Heart left ventricle (tissue), 16 donors: ENCODE measurements at places on chromosomes 5 and 9.

DNA sequence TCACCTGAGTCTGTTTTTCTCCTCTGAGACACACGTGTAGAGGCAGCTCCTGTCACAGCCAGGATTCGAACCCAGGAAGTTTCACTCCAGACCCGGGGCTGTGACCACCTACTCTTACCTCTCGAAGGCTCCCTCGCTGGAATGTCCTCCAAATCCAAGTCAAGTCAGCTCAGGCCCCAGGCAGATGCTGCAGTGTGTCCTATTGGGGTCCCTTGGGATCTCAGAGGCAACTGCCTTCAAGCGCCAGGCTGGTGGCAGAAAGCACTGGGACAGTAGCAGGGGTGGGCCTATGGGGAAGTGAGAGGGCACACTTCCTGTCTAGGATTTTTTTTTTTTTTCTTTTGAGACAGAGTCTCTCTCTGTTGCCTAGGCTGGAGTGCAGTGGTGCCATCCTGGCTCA lies 762 bp upstream of the ST6GALNAC4 start:
- DNase-seq, result peak; percentile 41

DNA sequence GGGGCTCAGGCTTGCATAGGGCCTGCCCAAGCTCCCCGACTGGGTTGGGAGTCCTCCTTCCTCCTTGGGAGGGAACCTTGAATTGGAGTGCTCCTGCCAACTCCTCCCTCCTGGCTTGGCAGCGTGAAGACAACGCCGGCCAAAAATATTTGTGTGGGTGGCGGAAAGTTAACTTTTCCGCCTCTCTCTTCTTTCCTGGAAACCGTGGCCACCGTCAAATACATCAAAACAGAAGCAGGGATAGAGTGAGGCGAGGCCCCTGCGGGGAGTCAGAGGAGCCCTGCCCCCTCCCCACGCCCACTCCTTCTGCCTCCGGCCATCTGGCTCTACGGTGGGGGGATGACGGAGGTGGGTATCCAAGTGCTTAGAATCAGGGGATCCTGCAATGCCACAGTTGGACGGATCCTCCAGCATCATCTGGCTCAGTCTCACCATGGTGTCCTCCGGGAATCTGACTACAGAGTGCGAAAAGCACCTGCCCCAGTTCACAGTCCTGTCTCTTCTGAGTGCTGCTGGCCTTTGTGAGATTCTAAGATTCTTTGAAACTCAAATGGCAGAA lies 25.2 kb upstream of the SYNPO start:
- DNase-seq, result peak; percentile 71

- DNase-seq, result no peak
Observed at GRCh38 chr5:34659168-34659567, 3.0 kb downstream of the RAI14 start.

DNA sequence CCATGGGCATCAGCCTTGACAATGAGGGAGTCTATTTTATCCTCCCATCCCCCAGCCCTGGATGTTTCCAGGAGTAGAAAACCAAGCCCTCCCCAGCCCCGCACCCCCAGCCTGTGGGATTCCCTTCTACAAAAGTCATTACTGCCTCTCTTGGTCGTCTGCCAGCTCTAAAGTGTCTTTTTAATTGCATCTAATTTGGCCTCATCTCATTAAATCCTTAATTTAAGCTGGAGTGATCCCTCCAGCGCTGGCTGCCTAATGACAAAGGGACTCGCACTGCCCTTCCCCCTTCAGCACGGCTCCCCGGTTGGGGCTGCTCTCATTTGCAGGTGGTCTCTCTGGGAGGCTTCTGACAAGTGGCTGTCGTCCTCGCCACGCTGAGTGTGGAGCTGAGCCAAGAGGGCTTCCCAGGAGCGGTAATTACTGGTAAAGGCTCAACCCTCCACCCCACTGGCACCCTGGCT lies 107.9 kb upstream of the ALDH1B1 start:
- DNase-seq, result no peak

- DNase-seq, result no peak
Observed at GRCh38 chr9:21875893-21876292, 73.5 kb downstream of the MTAP start.

DNA sequence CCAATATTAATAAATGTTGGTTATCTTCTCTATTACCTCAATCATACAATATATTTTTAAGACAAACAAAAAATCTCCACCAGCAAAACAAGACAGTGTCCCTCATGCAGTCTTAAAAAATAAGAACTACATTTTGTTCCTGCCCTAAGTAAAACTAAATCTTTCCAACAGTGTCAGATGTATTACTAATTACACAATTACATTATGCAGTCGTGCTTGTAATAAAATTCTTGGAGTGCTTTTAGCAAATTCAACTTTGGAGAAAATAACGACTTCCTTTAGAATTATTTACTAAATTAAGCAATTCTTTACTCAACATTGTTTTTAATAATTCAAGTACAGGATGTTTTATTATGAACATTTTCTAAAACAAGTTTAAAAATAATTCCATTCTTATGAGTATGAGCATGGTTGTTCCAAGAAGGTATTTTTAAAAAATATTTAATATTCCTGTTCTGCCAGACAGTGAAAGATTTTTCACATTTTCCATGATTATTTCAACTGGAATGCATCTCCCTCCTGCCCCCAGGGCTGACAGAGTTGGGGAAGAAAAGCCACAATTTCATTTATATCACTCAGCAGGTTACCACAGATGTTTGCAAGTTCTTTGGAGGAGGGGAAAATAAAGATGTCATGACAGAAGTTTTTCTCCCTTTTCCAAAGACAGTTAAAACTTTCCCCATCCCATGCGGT lies 137.9 kb downstream of the FAM114A2 start:
- no peak for DNase-seq

DNA sequence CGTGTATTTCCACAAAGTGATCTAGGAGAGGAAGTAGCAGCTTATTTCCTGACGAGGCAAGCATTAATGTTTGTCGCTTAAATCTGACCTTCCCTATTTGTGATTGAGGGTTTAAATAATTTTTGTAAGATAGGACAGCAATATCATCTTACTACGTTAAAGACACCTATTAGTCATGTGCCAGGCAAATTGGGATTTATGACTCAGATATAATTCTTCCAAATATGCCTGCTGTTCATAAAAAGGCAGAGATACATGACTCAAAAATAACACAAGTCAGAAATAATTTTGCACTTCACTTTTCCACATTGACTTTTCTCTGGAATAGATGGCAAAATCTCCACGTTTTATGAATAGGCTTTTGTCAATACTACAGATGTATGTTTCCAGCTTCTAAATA lies 43.0 kb upstream of the CDH12 start:
- DNase-seq, result no peak

DNA sequence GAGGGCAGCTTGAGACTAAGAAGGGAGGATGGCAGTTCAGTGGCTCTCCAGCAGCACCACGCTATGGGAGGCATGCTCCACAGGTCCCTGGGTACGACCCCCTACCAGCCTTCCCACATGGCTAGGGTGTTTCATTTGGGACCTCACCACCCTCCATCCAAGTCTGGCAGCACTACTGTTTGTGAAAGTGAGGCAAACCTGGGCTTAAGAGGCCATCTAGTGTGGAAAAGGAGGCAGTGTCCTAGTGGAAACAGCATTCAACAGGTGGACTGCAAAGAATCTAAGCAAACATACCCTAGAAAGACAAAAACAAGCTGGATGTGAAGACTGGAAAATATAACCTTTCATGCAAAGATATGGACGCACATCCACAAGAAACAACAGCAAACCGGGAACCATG lies 4.8 kb upstream of the C5orf47 start:
- DNase-seq, result no peak

GRCh38 chr9:133117271-133118178 lies 3.5 kb downstream of the RALGDS start:
- peak; percentile 82 for DNase-seq

DNA sequence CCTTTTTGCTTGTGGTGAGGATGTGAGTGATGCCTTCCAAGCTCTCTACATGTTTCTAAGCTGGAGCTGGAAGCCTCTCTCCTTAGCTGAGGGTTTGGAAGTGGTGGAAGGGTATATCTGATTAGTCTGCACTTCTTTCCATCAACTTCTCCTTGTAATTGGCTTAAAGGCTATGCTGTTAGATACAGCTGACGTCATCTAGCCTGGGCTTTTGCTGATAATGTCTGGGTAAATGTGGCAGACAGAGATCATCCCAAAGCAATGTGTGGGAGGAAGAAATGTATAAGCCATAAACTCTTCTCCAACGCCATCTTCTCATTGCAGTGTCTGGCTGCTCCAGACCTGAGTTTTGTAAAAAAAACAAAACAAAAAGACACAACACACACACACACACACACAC lies 29.3 kb downstream of the ZNF354C start:
- no peak for DNase-seq

DNA sequence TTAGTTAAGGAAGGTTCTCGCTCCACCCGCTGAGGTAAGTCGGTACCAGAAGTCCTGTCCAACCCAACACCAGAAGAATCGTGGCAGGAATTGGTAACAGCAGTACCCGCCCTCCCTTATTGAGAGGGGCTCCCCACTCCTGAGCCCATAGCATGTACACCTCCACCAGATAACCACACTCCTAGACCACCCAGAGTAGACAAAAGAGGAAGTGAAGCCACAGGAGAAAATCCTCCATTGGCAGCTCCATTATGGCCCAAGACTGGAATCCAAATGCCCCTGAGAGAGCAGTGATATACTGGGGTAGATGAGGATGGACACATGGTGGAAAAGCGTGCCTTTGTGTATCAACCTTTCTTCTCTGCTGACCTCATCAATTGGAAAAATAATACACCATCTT lies 106.1 kb upstream of the EPB41L4A start:
- no peak for DNase-seq

GRCh38 chr9:79569814-79570447 lies 1.8 kb upstream of the TLE4 start:
- no peak for DNase-seq

DNA sequence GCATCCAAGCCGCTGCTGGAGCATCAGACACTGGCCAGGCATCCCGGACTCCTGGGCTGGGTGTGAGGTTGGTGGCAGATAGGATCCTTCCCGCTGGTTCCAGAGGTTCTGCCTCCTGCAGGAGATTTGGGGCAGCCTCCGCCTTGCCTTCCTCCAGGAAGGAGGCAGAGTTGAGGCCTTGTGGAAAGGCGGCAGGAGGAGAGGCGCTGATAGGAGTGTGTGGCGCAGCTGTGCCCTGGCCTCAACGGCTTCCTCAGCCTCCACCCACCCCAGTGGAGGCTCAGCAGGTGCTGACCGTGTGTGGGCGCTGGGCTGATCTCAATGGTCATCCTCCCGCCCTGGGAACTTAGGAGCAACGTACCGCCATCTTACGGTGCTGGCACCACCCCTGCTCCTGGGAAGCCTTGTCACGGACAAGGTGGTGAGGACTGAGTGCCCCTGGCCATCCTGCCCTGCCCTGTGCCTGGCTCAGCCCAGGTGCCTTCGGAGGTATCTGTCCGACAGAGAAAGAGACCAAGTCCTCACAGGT lies 10.2 kb downstream of the NCS1 start:
- DNase-seq, result no peak

DNA sequence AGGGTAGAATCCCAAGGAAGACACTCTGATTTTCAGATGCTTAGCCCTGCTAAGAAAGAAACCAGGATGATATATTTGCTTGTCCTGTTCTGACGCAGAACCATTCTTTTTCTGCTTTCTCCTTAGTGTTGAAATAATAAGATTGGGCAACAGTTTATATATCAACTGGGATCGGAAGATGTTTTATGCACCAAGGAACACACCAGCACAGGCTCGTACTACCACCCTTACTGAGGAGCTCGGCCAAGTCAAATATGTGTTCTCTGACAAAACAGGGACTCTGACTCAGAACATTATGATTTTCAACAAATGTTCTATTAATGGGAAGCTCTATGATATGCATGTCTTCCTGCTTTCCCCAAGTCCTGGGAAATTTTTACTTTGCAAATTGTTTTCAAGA lies 19.0 kb upstream of the RUSC2 start:
- DNase-seq, result no peak

- no peak for DNase-seq
Observed at GRCh38 chr5:80837679-80838078, 122.5 kb upstream of the RASGRF2 start.

DNA sequence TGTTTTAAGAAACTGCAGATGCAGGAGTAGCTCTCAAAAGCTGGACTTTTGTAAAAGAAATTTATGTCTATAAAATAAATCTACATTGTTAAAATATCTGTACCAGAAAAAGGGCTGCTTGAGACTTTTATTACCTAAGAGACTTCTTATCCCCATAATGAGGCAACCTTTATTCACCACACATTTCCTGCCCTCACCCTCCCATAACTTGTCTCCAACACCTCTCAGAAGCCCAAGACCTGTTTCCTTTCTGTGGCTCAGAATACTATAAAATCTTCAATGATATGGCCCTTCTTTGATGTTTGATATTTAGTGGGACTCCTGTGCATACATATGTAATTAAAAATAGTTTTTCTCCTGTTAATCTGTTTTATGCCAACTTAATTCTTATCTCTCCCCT lies 141.5 kb upstream of the FER start:
- no peak for DNase-seq

- no peak for DNase-seq
Observed at GRCh38 chr5:91381239-91381773, 1.8 kb downstream of the ARRDC3 start.

DNA sequence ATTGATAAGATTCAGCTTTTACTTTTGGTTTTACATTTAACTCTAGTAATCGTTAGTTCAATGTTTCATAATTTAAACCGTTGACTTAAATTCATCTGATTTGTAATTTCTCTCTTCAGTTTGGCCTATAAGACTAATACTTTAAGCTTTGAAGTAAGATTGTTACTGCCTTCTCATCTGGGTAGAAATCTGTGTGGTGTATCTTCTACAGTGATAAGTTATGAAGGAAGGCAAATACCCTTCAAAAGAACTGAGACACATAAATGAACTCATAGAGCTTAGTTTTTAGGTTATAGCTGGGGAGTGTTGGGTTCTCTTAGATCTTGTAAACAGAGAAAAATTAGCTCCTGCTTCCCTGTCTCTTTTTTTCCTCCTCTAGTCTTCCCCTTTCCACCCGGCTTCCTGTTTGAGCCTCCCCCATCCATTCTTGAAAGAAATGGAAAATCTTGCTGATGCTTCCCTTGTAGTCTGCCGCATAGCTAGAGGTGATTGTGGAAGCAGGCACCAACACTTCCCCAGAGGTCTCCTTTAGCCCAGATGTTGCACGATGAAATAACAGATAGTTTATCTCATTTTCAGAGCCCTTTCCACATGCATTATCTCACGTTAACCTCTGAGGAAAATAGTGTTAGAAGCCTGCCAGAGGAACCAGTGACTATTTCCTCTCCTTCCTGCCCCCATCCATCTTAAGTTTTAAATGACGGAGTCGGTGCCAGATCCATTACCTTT lies 2.0 kb upstream of the F2RL2 start:
- DNase-seq, result no peak

- DNase-seq, result no peak
Observed at GRCh38 chr5:18675041-18675440, 1040.8 kb downstream of the TAF11L14 start.

- DNase-seq, result no peak
Observed at GRCh38 chr5:58181578-58182286, 278.2 kb downstream of the PLK2 start.
